Umbilical cord (tissue), 2 donors: ENCODE measurements at places on chromosomes 6 and 20. TPM values are rescaled to one million over a fixed set of nuclear protein-coding genes. Genes with fewer than 3 reads are reported as not detected.

DNA sequence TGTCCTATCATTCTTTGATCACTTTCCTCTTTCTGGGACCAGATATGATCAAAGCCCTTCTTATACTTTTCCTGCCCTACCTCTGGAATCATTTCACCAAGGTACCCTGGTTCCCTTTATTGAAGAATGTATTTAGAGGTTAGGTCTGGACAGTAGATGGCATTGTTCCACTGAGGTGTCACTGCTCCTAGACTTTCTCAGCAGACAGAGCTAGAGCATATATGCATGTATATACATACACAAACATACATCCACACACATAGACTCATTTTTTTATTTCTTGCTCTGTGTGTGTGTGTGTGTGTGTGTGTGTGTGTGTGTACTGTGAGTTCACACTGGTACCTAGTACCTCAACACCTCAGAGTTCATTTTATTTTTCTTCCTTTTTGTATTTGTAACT is 40.9 kb downstream of the PTPRA start:
- peak; percentile 5 for DNase-seq

DNA sequence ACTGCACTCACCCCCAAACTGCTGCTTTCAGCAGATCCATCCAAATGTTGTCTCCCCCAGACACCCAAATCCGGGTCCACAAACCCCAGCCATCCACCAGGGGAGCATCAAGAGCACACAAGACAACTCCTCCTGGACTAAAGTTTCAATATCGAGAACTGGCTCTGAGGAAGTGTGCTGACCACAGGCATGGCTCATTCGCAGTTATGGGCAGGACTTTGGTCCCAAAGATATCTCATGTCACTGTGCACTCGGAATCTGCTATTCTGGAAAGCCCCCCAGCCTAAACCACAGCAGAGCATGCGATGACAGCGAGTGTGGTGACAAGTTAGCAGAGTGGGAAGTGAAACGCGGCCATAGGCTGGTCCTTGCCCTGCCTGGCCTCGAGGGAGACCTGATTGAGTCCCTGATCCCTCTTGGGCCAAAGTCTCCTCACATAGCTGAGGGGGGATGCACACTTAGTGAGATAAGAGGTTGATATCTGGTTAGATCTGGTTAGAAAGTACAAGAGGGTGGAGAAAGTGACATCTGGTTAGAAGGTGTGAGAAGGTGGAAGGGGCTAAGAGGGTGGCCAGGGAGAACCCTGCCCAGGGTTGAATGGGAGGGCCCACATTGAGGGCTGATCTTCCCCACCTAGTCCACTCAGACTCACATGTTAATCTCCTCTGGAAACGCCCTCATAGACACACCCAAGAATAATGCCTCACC is 149.7 kb downstream of the MRPL14 start:
- no peak for DNase-seq

- DNase-seq = no peak
These were observed 20.1 kb downstream of the ZNF831 start for GRCh38 chr20:59183751-59184150.

- DNase-seq = peak; percentile 71
These were observed 194.9 kb downstream of the PHACTR1 start for GRCh38 chr6:12911427-12911826.

DNA sequence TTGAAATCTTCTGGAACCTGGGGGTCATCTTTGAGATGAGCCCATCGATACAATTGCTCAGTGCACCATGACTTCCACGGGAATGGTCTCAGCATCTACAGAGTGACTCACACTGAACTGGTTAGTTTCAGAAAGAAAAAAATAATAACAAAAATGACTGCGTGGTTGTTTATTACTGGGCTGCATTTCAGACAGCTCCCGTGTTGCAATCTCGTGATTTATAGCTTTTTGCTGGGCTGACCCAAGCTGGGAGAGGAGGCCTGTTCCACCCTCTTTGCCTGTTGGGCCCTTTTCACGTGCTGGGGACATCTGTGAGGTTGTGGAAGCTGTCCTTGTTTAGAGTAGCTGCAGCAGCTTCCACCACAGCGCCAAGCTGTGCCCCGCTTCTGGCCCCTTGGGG is 225.5 kb downstream of the BMP7 start:
- peak; percentile 53 for DNase-seq

DNA sequence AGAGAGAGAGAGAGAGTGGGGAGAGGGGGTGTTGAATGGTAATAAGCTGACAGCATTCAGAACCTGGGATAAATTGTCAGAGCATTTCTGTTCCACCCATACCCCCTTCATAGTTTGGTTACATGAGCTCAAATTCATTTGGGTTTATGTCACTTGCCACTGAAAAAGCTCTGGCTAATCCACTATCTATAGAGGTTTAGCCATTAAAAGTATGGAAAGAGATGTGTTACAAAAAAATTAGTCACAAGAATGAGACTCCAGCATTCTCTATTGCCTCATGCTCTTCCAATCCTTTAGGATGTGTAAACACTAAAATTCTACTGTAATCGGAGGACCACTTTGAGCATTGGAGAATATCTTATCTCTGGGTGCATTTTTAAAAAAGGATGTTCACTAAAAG is 297.6 kb upstream of the TCF21 start:
- DNase-seq = no peak

DNA sequence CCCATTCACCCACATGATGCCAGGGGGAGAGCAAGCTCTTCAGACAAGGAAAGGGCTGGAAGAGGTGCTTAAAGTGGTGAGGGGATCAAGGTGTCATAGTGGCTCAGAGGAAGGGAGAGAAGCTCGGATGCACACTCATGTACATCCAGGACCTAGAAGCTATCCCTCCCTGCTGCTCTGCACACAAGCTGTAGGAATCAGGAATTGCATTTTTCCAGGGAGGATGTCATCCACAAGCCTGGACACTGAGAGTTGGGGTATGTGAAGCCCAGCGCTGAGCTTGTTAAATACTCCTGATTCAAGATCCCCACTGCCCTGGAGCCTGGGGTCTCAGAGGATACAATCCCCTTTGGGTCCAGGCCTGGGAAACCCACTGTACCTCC is 85.8 kb upstream of the CCDC167 start:
- peak; percentile 50 for DNase-seq

- no peak for DNase-seq
These were observed 12.3 kb downstream of the C20orf173 start for GRCh38 chr20:35517125-35517524.

DNA sequence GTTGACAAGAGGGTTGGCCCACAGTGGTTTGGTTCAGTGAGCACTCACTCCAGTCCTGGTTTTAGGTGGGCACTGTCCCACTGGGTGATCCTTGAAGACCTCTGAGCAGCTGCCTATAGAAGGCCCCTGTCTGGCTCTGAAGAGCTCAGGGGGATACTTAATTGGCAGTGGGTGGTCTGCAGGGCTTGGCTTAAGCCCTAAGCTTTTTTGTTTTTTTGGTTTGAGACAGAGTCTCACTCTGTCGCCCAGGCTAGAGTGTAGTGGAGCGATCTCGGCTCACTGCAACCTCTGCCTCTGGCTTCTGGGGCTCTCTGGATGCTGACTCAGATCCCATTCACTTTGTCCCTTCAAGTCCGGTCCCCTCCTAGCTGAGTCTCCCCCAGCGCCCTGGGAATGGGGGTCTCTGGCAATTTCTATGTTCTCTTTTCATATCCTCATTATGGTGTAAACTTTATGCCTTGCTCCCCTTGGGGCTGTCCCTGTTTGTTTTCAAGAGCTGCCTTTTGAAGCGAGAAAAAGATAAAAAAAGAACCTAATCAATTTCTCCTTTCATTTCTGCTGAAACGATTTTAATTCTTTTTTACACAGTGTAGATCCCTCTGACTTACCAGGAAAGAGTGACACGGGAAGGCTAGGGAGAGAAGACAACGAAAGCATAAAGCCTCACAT is 12.2 kb upstream of the KCNG1 start:
- DNase-seq = no peak

DNA sequence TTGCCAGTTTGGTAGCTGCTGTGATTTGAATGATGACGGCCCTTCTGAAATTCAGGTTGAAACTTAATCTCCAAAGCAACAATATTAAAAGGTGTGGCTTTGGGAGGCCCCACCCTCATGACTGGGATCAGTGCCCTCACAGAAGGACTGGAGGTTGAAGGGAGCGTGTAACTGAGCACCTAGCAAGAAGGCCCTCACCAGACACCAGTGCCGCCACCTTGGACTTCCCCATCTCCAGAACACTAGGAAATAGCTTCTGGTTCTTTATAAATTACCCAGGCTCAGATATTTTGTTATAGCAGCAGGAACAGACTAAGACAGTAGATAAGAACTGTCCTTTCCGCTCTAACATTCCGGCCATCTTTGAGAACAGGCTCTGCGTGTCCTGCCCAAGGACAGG is 243.1 kb downstream of the DLL1 start:
- no peak for DNase-seq

DNA sequence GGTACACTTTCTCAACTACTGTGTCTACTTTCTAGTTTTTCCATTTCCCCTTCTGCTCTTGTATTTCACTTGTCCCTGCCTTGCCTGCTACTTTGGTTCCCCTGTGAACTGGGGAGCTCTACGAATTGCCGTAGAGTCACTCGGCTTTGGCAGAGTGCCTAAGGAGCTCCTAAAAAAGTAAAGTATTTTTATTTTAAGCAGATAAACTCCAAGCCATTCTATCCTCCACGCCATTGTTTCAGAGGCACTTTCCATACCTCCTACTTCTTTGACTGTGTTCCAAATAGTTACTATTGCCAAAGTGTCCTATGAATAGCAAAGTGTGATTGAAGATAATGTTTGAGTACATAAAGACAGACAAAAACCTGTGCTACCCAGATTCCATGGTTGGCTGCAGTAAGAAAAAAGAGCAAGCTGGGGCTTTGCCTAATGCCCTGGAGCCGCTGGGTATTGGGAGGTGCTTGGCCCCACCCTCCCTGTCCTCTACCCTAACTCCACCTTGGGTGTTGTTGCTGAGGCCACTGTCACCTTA is 5.1 kb upstream of the MBOAT1 start:
- DNase-seq = no peak

DNA sequence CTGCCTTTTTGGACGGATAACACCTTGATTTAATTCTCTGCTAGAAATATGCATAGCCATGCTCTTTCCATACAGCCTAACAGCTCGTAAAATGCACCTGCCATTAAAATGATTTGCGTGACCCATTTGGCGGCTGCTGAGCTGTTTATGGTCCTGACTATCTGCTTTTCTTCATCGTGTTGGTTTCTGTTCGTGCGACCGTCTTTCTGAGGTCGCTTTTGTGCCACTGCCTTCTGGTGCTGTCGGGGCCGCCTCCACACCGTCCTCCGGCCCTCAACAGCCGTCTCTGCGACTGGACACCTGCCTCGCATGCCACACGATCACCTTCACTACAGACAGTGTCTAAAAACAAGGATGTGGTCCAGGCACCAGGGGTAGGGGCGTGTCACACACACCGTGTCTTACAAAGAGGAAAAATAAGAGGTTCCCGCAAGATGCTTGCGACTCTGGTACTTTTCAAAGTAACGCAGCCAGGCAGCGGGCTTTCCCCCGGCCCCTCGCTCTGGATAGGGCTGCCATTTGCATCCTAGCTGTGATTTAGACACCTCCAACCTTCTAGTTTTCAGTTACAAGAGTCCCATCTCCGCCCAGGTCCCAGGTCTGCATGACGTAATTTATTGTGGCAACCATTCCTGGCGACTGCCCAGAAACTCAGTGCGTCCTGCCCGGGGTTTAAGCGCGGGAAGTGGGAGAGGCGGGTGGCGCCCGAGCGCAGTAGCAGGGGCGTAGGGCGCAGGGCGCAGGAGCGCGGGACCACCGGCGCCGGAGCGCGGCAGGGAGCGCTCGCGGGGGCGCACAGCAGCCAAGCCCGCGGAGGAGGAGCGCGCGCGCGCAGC is at the start of gene STMND1:
Gene STMND1 (plus strand): TSS at position 629 of the 836 bp plus-strand sequence. CDS start 208 bp downstream, outside the sequence.
- DNase-seq = peak; percentile 50

- no peak for DNase-seq
These were observed 162.2 kb downstream of the LY86 start for GRCh38 chr6:6750594-6751265.

DNA sequence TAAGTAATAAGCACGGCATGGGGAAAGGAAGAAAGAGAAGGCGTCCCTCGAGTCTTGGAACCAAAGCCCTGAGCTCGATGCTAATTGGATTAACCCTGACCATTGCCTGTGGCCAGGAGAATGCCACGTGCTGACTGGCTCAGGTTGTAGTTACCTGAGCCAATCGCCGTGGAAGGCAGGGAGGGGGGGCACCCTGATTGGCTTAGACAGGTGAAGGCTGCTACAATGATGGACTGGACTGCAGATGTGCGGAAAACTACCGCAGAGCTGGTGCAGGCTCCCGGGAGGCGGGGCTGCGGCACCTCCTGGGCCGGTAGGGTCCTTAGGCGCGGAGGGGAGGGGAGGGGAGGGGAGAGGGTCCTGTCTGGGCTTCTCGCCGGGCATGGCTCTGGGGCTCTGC is 121.3 kb downstream of the TFAP2C start:
- DNase-seq = no peak

DNA sequence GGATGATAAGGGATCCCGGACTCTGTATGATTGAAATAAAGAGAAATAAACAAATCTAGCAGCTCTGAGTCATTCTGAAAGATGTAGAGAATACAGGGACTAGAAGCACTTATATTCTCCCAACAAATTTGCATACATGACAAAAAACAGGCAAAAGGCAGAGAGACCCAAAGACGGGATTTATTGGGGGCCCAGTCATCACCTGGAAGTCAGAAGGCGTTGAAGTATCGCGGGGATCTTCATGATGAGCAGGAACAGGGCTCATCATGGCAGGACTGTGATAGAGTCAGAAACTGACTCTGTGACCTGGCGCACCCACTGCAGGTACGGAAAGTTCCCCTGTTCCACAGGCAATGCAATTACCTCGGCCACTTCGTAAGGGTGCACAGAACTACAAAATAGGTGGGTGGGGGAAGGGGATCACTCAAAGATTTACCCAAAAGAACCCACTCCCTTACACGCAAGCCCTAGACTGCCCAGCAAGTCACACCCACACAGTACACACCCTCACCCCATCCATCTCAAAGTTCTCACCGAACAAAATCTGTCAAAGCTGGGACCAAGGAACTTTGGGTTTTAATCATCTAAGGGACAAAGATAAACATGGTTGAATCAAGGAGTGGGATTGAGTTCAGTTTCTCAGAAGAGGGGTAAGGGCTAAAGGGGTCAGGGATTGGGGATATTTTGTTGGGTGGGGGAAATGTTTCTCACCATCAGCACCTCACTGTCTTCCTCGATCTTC is 1.4 kb downstream of the CUTA start:
- no peak for DNase-seq

The DPPA5 gene
- total RNA-seq = not detected

The NUP43 gene
- total RNA-seq = 30.6 TPM

The OTOR gene
- 1.7 TPM for total RNA-seq

The TFAP2A gene
- total RNA-seq = 20.7 TPM

The MOG gene
- total RNA-seq = 2.9 TPM
